Cerebellar nuclear complex (tissue), 1 donor: ENCODE measurements at places on chromosomes 1 and 21.
A peak's percentile ranks its signal among the peaks of the same experiment; 100 is the strongest.

DNA sequence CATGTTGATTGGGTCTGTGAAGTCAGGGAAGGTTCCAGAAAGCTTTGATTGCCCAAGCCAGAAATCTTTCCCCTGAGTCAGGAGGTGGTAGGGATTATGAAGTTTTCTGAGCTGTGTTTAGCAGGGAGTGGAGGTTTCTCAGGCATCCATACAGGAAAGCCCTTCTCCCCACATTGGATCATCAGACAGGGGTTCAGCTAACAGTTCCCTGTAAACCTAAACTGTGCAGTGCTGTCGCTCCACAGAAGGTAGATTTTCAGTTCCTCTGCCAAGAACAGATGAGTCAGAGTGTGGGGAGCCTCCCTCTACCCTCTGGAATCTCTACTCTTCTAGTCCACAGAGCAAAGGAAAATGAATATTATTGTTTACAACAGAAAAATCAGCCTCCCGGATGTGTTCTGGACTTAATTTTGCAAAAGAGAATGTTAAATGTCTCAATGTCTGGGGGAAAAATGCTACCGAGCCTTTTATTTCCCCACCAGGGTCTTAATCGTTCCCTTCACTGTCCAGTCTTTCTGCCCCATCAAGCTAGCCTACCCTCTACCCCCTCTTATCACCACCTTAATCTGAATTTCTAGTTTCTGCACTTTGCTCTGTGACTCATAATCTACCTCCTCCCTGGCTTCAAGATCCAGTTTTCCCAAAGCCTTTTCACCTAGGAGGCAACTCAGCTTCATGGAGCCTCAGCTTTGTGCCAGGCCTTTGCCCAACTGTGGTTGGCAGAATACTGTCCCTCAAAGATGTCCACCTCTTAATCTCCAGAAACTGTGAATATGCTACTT, 355.6 kb downstream of the PRDM2 start:
- DNase-seq: no peak

DNA sequence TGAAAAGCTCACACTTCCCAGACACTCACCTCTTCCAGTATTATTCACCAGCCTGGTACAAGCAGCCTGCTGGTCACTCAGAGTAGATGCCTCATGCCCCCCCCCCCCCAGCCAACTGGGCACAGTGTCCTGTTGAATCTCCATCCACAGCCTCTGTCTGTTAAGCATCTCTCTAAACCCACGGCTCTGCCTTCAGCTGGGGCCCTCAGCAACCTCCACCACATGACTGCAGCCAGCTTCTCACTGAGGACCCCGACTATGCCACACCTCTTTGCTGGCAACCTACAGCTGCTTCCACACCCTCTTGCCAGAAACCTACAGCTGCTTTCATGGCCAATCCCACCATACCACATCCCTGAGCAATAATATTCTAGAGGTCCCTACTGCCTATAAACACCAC, 113.1 kb downstream of the RHOU start:
- DNase-seq: no peak

DNA sequence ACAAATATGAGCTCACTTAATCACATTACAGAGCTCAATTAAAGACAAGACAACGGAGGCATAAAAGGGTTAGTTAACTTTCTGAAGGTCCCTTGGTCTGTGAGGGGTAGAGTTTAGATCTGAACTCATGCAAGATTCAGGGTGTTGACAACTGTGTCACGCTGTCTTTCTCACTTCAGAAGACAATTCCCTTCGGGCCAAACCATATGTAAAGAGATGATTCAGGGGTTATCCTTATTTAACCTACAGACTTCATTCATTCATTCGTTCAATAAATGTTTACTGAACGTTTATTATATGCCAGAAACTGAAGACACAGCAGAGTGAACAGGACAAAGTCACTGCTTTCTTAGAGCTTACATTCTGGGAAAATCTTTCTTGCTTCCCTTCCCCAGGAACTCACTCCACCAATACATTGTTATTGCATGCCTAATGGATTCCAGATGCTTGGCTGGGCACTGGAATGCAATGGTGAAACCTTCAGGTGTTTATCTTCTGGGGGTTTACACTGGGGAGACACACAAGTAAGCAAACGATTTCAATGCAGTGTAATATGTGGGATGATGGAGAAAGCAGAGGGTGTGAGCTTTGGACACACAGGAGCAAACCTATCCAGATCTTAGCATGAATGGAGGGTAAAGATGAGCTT, 6.4 kb downstream of the XCL1 start:
- DNase-seq: no peak

GRCh38 chr1:202967684-202968281, 726 bp upstream of the CYB5R1 start:
- no peak for DNase-seq

DNA sequence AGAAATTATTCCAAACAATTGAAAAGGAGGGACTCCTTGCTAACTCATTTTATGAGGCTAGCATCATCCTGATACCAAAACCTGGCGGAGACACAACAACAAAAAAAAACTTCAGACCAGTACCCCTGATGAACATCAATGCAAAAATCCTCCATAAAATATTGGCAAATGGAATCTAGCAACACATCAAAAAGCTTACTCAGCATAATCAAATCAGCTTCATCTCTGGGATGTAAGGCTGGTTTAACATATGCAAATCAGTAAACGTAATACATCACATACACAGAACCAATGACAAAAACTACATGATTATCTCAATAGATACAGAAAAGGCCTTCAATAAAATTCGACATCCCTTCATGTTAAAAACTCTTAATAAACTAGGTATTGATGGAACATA, 440.1 kb downstream of the NUF2 start:
- DNase-seq: no peak

DNA sequence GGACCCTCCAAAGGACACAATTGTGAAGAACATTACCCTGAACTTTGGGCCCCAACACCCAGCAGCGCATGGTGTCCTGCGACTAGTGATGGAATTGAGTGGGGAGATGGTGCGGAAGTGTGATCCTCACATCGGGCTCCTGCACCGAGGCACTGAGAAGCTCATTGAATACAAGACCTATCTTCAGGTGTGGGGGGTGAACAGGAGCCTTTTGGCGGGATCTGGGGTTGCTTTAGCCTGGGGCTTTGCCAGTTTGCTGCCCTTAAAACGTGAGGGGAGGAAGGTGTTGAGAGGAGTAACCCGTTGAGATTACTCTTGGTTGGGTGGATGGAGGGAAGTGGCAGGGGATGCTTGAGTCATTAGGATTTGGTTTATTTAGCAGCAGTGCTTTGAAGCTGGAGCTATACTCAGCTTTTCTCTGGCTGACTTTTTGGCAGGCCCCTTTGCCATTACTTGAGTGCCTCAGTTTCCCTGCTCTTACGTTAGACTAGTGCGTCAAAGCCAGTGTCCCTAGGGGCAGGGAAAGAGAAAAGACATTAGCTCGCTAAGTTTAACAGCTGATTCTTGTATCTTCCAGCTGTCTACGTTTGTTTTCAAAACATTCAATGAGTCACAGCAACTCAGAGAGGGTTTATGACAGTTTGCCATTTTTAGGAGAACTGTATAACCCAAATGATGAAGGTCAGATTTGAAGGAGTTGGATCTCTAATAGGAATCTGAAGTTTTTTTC, 4.4 kb downstream of the NDUFS2 start:
- DNase-seq: no peak

DNA sequence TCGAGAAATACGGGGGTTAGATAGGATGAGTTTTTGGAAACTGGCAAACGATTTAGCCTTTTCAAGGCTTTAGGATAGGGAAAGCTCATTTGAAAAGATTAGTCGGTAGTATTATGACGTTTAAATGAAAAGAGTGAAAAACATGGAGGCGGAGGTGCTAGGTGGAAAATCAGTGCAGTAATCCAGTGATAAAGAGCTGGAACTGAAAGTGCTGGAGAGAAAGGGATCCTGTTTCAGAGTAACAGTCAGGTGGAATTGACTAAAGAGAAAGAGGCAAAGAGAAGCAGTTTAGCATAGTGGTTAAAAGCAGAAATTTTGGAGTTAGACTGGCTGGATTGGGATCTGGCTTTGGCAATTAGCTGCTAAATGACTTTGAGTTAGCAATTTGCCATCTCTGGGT, 945 bp downstream of the WDR3 start:
- DNase-seq: no peak

DNA sequence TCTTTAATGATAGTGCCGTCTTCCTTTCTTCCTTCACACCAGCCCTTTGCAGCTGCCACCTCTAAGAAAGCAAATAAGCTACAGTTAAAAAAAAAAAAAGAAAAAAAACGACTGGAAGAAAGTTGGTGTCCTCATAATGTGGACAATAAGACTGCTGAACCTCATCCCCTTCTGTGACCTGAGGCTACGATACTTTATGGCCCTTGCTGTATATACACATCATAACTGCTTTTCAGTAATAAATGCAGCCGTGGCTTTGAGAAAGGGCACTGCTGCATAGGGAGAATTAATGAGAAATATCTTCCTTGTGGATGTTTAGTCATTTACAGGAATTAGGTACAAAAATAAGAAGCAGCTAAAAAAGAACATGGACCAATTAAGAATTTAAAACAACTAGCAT, 333.8 kb upstream of the ADGRL2 start:
- no peak for DNase-seq

GRCh38 chr1:62082456-62083363, 111.9 kb upstream of the L1TD1 start:
- no peak for DNase-seq

- no peak for DNase-seq
These were observed 13.0 kb upstream of the TTC22 start for GRCh38 chr1:54814126-54814498.

- no peak for DNase-seq
These were observed 75.9 kb upstream of the GREM2 start for GRCh38 chr1:240687820-240688219.

DNA sequence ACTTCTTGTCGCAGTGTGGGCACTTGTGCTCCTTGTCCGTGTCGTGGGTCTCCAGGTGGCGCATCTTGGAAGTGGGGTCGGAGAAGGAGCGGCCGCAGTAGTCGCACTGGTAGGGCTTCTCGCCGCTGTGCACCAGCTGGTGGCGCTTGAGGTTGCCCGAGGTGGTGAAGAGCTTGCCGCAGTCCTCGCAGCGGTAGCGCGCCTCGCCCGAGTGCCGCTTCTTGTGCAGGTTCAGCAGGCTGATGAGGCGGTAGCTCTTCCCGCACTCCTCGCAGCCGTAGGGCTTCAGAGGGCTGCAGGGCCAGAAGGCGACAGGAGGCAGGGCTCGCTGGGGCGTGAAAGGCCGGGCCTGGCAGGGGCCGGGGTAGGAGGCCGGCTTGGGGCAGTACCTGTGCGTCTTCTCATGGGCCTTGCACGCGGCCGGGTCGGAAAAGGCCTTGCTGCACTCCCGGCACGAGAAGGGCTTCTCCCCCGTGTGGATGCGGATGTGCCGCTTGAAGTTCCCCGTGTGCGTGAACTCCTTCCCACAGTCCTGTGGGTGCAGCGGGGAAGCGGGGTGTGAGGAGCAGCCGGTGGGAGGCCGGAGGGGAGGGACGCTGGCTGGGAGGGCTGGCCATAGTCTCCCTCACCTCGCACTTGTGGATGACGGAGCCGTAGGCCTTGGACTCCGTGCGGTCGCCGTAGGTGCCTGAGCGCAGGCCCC, 31.4 kb downstream of the ZBTB17 start:
- no peak for DNase-seq

DNA sequence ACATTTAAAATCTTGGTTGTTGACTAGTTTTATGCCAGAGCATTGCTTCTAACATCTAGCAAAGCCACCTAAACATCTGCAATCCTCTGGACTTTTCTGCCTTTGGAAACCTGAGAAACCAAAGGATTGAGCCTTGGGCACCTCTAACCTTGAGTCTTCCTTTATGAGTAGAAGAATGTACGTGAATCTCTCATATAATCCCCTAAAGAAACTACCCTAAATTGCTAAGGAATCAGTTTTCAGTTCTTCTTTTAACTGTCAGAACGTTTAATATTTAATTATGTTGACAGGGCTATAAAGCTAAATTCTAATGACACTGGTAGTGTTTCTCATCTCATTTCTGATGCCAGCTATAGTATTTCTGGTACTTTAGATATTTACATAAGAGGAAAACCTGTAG, 997.3 kb downstream of the AMY1C start:
- no peak for DNase-seq

DNA sequence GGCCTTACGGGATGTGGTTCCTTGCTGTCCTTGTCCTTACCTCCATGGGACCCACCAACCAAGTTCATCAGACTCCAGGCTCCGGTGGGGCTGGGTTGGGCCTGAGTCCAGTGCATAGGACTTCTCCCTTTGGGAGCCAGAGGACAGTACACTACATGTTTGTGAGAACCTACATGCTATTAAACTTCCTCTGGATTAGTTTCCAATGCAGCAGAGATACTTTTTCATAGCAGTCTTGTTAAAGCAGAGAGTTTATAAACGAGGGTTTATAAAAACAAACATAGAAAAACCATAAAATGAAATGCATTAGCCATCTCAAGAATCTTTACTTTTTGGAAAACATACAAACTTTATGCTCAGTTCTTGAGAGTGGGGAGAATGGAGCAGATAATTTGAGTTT, 33.4 kb downstream of the INKA2 start:
- DNase-seq: no peak

- no peak for DNase-seq
These were observed 29.3 kb downstream of the ZNF648 start for GRCh38 chr1:182032251-182032650.

- peak; percentile 44 for DNase-seq
These were observed 18.2 kb upstream of the LAMTOR5 start for GRCh38 chr1:110425612-110426152.

GRCh38 chr1:7009741-7010525, 224.7 kb downstream of the CAMTA1 start:
- DNase-seq: no peak

GRCh38 chr1:40898431-40898901, 36.3 kb upstream of the CITED4 start:
- no peak for DNase-seq
